ENCODE measurements at places on chromosomes 5 and 9. TPM values are rescaled to one million over a fixed set of nuclear protein-coding genes. Genes with fewer than 3 reads are reported as not detected.

Gene PCDHB8
- total RNA-seq, result 0.75 TPM

Gene SLC2A8
- total RNA-seq, result 35.2 TPM

Gene ERBIN
- total RNA-seq, result 122 TPM

Gene SLCO6A1
- not detected for total RNA-seq

Gene SPATA31C1
- total RNA-seq, result not detected

Gene AGXT2
- not detected for total RNA-seq

Gene EFNA5
- 0.22 TPM for total RNA-seq

Gene FAXDC2
- total RNA-seq, result not detected

Gene PAPPA
- total RNA-seq, result 5.3 TPM

DNA sequence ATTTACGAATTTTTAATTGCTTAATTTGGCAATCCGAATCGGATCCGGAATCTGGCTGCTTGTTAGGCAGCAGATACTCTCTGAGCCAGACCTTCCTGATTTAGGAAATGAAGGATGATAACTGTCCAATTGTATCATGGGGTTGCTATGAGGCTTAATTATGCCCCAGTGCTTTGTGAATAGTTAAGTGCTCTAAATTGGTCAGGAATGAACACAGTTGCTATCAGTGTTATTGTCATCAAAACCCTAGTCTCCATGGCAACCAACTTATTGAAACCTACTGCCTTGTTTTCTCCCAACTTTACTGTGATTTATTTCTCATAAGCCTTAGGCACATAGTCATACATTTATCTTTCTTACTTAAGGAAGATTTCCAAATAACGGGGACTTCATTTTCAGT, 47.9 kb downstream of the MAMDC2 start:
- H3K4me1 ChIP-seq, result peaks cover 8% of the 10 kb centered on the region
- no peak overlapping the region for H3K27ac ChIP-seq
- no peaks in the 10 kb centered on the region for H3K27me3 ChIP-seq

DNA sequence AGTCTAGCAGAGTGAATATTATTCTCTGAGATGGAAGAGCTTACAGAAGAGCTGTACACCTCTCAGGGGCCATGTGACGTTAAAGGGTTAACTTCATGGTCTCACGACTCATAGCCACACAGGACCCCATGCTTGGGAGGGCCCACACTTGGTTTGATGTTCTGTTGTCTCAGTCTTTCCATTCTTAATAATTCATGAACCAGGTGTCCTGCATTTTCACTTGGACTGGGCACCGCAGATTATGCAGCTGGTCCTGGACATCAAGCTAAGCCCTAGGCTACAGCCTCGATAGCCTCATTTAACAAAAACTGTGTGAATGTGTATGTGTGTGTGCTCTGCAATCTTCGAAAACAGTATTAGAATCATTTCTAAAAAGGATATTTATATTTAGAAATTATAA, 323.5 kb downstream of the PLK2 start:
- H3K4me1 ChIP-seq, result peaks cover 20% of the 10 kb centered on the region
- H3K36me3 ChIP-seq, result no peaks in the 10 kb centered on the region
- no peak overlapping the region for H3K27ac ChIP-seq

GRCh38 chr5:155259648-155260047, 246.1 kb downstream of the KIF4B start:
- H3K36me3 ChIP-seq, result no peaks in the 10 kb centered on the region
- DNase-seq, result no peak
- no peaks in the 10 kb centered on the region for H3K27me3 ChIP-seq
- no peak overlapping the region for H3K27ac ChIP-seq

- H3K27ac ChIP-seq, result no peak overlapping the region
- no peak overlapping the region for H3K4me3 ChIP-seq
- peaks cover 3% of the 10 kb centered on the region for H3K27me3 ChIP-seq
- H3K36me3 ChIP-seq, result no peaks in the 10 kb centered on the region
- H3K4me1 ChIP-seq, result no peaks in the 10 kb centered on the region
Measured at GRCh38 chr9:101229606-101230005, 155.2 kb downstream of the BAAT start.

GRCh38 chr5:173800340-173800739, 87.8 kb upstream of the CPEB4 start:
- H3K4me3 ChIP-seq, result no peak overlapping the region
- no peak for DNase-seq
- no peaks in the 10 kb centered on the region for H3K4me1 ChIP-seq
- no peaks in the 10 kb centered on the region for H3K36me3 ChIP-seq
- no peak overlapping the region for H3K27ac ChIP-seq
- H3K27me3 ChIP-seq, result no peaks in the 10 kb centered on the region

DNA sequence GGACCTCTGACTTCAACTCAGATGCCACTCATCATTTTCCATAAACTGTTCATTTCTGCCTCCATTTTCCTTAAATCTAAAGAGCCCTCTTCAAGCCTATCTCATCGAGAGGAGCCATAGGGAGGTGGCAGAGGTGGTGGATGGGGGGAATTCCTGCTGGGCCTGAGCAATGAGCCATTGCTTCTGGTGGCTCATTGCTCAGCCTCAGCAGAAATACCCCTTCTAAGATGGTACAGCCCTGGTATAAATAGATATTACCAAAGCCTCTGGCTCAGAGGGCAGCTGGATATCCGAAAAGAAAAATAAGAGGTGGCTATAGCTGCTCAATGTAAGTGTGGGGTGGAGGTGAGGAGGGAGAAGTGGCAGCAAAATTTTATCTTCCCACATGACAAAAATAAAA, 313.5 kb downstream of the CAAP1 start:
- no peaks in the 10 kb centered on the region for H3K27me3 ChIP-seq
- no peak overlapping the region for H3K4me3 ChIP-seq
- no peaks in the 10 kb centered on the region for H3K36me3 ChIP-seq
- DNase-seq, result no peak
- no peak overlapping the region for H3K27ac ChIP-seq

DNA sequence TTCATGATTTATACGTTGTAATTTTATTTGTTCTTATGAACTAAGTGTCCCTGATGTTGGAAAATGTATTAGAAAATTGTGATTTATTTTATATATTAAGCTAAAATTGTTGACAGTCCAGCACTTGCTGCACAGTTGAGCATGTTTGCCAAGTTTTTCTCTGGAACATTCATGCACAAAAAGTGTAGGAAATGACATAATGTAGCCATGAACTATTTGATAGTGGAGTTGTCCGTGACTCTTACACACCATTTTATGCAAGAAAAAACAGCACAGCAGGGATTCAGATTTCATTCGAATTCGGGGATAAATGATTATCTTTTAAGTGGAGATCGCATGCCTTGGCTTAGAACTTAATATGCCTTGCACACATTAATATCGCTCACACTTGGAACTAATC, 708.6 kb upstream of the WWC1 start:
- no peak overlapping the region for H3K4me3 ChIP-seq
- DNase-seq, result no peak
- no peaks in the 10 kb centered on the region for H3K4me1 ChIP-seq
- no peak overlapping the region for H3K27ac ChIP-seq
- H3K36me3 ChIP-seq, result no peaks in the 10 kb centered on the region

DNA sequence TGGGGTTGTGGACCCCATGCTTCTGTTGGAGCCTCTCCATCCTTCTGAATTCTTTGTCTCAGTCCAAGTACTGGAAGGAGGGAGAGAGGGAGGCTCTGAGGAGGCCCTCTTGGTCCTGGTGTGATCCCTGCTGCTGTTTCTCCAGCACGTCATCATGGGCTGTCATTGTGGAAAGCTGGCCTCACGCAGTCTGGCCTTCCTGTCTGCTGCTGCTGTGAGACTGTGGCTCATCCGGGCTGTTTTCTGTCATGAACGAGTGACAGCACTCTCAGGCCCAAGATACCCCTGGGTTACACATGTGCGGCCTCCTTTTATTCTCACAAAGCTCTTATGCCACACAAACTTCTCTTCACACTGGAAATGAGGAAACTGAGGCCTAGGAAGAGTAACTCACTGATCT, 499.3 kb downstream of the CCDC171 start:
- no peak for DNase-seq
- H3K27me3 ChIP-seq, result no peaks in the 10 kb centered on the region
- no peaks in the 10 kb centered on the region for H3K36me3 ChIP-seq

GRCh38 chr9:79694208-79694607, 122.4 kb downstream of the TLE4 start:
- no peaks in the 10 kb centered on the region for H3K36me3 ChIP-seq
- H3K27me3 ChIP-seq, result no peaks in the 10 kb centered on the region
- no peak overlapping the region for H3K4me3 ChIP-seq
- no peak for DNase-seq

DNA sequence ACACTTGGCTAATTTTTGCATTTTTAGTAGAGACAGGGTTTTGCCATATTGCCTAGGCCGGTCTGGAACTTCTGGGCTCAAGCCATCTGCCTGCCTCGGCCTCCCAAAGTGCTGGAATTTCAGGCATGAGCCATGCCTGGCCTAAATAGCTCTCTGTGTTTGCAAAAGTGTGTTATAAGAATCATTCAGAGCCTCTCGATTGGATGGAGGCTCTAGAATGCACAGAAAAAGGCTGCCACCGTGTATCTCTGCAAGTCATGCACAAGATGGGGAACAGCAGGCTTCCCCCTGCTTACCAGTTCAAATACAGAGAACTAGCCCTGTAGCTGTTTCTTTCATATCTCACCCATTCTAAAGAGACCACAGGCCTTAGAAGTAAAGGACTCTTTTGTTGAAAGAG, 28.3 kb downstream of the FXN start:
- H3K27me3 ChIP-seq, result no peaks in the 10 kb centered on the region
- no peaks in the 10 kb centered on the region for H3K4me1 ChIP-seq
- H3K4me3 ChIP-seq, result no peak overlapping the region
- H3K27ac ChIP-seq, result no peak overlapping the region
- no peak for DNase-seq

DNA sequence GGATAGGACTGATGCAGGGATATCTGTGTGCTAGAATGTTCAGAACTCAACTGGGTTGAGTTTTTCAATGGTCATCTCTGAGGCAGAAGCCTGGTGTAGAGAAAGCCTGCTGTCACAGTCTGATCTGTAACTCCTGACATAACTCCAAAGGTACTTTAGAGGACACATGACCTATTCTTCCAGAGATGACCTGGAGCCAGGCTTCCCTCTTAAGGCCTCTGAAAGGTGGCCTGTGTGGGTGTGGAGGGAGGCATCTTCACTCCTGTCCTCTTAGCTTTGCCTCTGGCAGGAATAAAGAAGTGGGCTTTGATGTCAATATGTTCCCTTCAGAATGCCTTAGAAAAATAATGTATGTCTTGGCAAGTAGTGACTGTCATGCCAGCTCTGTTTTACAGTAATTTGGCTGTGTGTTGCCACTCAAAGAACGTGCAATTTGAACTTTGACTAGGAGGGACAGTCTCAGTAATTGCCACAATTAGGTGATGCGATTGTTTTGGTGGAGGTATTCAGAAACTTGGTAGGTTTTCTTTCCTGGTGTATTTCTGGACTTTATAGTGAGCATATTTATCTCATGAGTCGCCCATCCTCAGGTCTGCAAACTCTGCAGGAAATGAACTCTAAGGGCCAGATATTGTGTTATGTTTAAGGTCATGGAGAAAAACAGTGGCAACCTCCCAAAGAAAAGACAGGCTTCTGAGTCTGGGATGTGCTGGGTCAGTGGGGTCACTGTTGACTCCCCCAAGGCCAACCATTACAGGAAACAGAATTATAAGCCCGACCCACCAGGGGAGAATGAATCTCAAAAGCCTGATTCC, 3.2 kb upstream of the C5orf63 start:
- H3K27ac ChIP-seq, result no peak overlapping the region
- no peaks in the 10 kb centered on the region for H3K4me1 ChIP-seq
- H3K36me3 ChIP-seq, result no peaks in the 10 kb centered on the region
- H3K4me3 ChIP-seq, result no peak overlapping the region

DNA sequence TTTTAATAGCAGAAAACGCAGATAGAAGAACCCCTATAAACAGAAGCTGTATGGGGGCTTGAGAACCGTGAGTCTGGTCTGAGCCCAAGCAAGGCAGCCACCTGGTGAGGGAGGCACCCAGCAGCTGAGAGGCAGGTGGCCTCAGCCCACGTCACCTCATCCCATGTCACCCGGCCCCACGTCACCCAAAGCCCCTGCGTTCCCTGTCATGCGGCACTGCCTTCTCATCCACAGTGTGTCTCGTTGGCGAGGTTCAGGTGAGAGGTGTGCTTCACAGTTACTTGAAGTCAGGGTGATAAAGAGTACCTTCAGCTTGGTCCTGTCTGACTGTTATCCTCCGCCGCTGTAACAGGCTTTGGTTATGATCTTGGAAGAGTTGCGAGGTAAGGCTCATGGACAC, 80.6 kb upstream of the IRX4 start:
- no peaks in the 10 kb centered on the region for H3K27me3 ChIP-seq
- H3K4me3 ChIP-seq, result no peak overlapping the region
- DNase-seq, result no peak

DNA sequence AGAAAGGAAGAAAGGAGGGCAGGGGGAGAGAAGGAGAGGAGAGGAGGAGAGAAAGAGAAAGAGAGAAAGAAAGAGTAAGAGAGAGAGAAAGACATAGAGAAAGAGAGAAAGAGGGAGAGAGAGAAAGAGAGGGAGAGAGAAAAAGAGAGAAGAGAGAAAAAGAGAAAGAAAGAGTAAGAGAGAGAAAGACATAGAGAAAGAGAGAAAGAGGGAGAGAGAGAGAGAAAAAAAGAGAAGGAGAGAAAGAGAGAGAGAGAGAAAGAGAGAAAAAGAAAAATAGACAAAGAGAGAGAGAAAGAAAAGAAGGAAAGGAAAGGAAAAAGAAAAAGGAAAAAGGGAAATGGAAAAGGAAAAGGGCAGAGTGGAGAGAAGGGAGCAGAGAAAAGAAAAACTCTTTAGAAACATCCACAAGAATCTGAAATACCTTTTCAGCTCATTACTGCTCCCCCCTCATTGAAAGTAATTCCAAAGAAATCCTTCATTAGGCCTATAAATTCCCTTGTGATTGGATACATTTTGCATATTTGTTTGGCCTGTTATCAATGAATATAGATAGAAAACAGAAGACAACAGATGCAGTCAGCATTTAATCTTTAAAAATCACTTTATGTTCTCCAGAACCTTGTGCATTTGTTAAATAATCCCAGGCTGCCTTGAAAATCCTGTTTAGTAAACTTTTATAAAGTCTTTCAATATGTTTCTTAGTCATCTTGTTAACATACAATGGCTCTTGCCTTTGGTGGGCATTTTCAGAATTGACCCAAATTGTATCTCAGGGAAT, 411.5 kb downstream of the NFIB start:
- no peaks in the 10 kb centered on the region for H3K27me3 ChIP-seq
- no peaks in the 10 kb centered on the region for H3K36me3 ChIP-seq
- H3K4me3 ChIP-seq, result no peak overlapping the region
- DNase-seq, result no peak

GRCh38 chr9:4055032-4055431, 244.8 kb downstream of the GLIS3 start:
- H3K4me1 ChIP-seq, result no peaks in the 10 kb centered on the region
- H3K4me3 ChIP-seq, result no peak overlapping the region
- no peak overlapping the region for H3K27ac ChIP-seq
- H3K27me3 ChIP-seq, result no peaks in the 10 kb centered on the region

DNA sequence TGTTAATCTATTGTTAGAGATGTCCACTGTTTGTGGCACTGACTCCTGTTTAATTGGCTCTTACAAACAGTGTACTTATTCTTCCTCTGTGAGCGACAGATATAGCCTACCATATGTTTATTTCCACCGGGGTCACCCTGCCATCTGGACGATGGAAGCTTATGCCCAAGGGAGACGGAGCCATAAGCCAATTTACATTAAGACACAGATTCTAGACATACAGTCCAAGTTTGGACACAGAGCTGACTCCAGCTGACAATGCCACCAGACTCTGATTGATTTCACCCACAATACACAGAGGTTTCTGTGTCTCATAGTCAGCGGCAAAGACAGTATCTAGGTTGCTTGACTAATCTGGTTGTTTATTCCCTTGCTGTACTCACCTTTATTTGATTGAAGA, 198.9 kb downstream of the ENC1 start:
- DNase-seq, result no peak
- H3K4me1 ChIP-seq, result no peaks in the 10 kb centered on the region
- no peak overlapping the region for H3K27ac ChIP-seq
- no peaks in the 10 kb centered on the region for H3K36me3 ChIP-seq
- H3K4me3 ChIP-seq, result no peak overlapping the region

GRCh38 chr9:4297151-4297785, 2.6 kb downstream of the GLIS3 start:
- H3K27ac ChIP-seq, result peak overlapping the region; percentile 84
- peaks cover 60% of the 10 kb centered on the region for H3K4me1 ChIP-seq
- H3K27me3 ChIP-seq, result no peaks in the 10 kb centered on the region
- H3K36me3 ChIP-seq, result no peaks in the 10 kb centered on the region
